Pulmonary artery endothelial cell (primary cell): ENCODE measurements at places on chromosomes 13 and 19.

GRCh38 chr13:65011378-65011777 lies 2218.8 kb downstream of the PCDH9 start:
- DNase-seq, result no peak

DNA sequence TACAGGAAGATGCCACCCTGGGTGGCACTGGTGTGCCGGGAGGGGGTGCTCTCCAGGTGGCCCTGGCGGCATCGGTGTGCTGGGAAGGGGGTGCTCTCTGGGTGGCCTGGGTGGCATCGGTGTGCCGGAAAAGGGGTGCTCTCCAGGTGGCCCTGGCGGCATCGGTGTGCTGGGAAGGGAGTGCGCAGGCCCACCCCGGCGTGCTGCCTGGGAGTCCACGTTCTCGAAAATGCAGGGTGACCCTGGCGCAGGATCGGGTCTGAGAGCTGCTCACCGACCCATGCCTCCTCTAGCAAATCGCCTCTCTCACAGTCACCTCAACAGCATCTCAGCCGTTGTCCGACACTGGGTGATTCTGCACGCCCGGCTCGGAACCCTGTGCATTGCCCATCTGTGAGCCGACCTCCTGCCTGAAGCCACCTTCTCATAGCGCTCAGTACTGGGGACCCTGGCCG lies 36.4 kb downstream of the RASA3 start:
- DNase-seq, result no peak

- no peak for DNase-seq
Observed at GRCh38 chr19:29006057-29006735, 206.8 kb downstream of the UQCRFS1 start.

DNA sequence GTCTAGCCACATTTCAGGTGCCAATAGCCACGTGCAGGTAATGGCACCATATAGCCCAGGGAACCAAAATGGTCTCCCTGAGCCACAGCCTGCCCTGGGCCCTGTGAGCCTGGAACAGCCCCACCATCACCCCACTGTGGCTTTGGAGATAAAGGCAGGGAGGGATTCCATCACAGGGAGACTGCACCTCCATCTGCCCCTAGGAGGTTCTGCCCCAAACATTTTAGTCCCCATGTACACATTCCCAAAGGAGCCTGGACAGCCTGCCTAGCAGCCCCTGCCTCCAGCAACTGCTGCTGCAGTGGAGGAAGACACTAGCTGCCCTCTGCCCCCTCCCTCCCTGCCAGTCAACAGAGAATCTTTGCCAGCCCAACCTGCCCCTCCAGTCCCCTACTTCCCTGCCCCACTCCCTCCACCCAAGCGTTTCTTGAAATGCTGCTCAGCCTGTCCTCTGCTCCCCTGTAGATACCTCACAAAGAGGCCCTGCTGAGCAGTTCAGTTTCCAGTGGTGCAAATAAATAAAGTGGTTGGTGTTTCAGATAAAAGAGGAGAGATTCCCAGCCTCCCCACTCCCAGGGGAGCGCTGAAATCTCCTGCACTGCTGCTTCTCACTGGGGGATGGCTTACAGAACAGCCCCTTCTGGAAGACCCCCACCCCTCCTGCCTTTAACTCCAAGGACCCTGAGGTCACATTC lies 921.8 kb downstream of the UQCRFS1 start:
- DNase-seq, result no peak

GRCh38 chr13:94967183-94968039 lies 255.1 kb upstream of the SOX21 start:
- no peak for DNase-seq

GRCh38 chr13:113402471-113403254 lies 38.7 kb upstream of the GRTP1 start:
- DNase-seq, result no peak

DNA sequence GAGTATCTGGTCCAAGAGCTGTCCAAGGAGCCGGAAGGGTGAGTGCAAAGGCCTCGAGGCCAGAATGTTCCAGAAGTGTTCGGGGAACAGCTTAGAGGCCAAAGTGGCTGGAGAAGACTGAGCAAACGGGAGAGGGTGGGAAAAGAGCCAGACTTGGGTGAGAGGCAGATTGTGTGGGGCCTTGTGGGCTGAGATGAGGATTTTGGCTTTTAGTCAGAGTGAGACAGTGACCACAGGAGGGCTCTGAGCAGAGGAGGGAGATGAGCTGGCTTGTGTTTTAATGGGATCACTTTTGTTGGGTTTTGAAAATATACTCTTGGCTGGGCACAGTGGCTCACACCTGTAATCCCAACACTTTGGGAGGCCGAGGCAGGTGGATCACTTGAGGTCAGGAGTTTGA lies 5.6 kb downstream of the NANOS2 start:
- DNase-seq, result no peak

DNA sequence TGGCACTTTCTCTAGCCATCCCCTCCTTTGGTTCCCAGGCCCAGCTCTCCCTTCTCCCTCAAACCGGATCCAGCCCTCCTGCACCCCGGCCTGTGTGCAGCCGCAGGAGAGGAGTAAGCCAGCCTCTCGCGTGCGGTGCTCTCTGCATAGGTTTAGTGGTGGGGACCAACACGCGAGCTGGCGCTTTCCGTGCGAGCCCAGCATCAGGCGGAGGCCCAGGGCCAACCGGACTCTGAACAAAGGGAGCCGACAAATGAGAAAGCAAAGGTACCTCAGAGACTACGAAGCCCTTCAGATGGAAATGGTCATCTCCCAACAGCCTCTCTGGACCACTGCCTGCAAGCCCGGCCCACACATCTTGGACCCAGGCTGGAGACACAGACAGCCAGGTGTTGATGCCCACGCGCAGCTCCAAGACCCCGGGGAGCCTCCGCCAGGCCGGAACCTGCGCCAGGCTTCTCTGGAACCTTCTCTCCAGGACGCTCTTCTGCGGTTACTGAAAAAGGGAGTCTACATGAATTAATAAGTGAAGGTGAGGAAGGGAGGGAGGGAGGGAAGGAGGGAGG lies 16.5 kb upstream of the LATS2 start:
- DNase-seq, result no peak

GRCh38 chr13:23806874-23807526 lies 82.2 kb downstream of the MIPEP start:
- no peak for DNase-seq

DNA sequence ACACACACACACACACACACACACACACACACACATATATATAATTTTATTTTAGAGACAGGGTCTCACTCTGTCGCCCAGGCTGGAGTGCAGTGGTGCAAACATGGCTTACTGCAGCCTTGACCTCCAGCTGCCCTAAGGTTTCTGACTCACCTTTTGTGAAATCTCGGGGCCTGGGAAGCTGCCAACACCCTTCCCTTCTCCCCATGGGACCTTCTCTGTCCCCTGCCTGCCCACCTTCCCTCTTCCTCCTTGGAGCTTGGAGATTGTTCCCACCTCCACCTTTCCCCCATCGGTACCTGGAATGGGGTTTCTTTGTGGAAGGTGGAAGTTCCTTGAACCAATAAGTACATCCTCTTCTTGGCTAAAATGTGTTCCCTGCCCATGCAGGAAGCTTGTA lies 6.3 kb downstream of the ARRDC5 start:
- no peak for DNase-seq

GRCh38 chr13:102977471-102977870 lies 88.7 kb downstream of the SLC10A2 start:
- no peak for DNase-seq

DNA sequence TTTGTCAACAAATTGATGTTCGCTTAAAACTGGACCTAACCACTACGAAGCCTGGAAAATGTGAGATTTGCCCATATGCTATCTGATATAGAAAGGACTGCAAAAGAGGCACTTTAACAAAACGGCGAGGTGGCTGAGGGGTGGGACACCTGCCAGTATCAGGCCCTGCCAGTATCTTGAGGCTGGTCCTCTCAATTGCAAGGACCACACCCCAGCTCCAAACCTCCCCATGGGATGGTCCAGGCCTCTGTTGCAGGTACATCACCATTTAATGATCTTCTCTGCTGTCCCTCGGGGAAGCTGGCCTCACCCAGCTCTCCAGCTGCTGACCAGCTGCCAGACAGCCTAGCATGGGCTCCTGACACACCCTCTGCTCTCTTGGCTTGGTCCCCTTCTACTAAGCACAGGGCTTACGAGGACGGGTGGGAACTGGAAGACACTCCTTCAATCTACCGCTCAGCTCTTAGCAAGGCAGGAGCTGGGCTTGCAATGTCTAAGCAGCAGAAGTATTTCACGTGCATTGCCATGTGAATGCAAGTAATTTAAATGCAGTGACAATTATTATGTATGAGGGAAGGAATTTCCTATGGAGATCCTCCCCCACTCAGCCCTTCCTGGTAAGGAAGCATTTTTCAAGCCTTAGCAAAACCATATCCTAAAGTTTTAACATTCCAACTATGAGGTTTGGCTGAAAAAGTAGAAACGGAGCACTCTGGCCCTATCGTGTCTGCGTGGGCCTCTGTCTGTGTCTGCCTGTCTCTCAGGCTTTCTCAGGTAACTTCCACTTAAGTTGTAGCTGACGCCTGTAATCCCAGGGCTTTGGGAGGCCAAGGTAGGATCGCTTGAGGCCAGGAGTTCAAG lies 63.9 kb downstream of the LATS2 start:
- peak; percentile 27 for DNase-seq

- no peak for DNase-seq
Observed at GRCh38 chr13:26423629-26424028, 133.9 kb upstream of the WASF3 start.
